Fibroblast of the aortic adventitia (primary cell): ENCODE measurements at places on chromosomes 13 and 19. TPM values are rescaled to one million over a fixed set of nuclear protein-coding genes. Genes with fewer than 3 reads are reported as not detected.

DNA sequence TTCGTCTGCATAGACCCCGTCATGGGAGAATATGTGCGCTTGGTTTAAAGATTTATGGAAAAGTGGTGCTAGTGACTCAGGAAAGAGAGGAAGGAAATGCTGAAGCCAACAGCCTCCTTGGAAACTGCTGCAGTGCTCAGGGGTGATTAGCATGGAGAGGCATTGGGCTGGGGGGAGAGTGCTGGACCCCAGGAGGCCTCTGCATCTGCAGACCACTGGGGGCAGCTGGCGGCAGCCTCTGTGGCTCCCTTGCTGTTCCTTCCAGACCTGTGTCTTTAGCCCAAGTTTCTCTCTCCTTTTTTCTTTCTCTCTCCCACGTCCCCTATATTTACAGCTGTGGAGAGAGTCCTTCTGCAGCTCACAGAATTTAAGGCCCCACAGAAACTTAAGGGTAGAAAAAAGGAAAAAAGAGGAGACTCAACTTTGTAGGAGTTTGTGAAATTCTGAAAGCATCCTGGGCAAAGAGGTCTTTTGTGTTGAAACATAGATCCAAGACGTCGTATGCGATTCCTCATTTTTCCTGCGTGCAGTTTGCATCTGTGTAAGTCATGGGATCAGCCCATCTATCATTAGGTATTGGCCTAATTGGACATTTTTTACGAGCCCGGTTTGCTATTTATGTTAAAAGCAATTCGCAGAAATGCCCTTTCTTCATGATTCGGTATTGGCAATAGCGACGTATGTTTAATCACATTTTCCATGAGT lies 116.2 kb upstream of the ZNF536 start:
- no peak for DNase-seq

DNA sequence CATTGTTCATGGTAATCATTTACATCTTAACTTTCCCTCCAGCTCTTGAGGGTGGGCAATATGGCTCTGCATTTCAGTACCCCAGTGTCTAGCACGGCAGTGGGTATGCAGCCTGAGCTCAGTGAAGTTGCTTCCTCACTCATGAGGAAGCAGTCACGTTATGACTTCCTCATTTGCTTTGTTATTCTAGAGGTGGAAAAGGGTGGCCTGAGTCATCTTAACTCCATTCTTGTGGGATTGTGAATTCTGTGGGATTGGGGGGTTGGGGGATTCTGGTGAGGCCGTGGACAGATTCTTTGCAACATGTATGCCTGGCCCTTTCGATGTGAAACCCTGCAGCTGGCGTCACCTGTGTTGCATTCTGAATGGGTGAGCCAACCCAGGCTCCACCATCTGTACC lies 406.7 kb upstream of the ZNF507 start:
- no peak for DNase-seq

The RTBDN gene
- not detected in 2 replicates for total RNA-seq

The ZNF30 gene
- total RNA-seq, result 1.9 and 4.2 TPM in 2 replicates

- DNase-seq, result no peak
Measured at GRCh38 chr19:39083599-39083982, 577 bp upstream of the ACP7 start.

The CERS1 gene
- total RNA-seq, result 1.1 and 1.6 TPM in 2 replicates

DNA sequence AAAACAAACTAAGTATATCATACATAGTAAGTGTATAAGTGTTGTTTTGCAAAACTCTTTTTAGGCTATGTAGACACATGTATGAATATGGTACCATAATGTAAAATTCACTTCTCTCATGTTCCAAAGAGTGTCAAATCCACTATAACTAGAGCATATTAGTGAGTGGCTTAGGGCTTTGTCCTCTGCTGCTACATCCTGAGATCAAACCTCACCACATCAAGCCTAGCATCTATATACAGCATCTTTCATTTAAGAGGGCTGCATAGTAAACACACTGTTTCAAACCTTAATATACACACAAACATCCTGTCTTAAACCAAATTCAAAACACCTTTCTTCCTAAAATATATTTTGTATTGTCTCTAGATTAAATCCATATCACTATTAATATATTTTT lies 38.7 kb downstream of the ELF1 start:
- DNase-seq, result no peak
